ENCODE measurements at places on chromosomes 4 and X.

- no peak for DNase-seq
These were observed 178.9 kb downstream of the RAPGEF2 start for GRCh38 chr4:159281771-159282170.

DNA sequence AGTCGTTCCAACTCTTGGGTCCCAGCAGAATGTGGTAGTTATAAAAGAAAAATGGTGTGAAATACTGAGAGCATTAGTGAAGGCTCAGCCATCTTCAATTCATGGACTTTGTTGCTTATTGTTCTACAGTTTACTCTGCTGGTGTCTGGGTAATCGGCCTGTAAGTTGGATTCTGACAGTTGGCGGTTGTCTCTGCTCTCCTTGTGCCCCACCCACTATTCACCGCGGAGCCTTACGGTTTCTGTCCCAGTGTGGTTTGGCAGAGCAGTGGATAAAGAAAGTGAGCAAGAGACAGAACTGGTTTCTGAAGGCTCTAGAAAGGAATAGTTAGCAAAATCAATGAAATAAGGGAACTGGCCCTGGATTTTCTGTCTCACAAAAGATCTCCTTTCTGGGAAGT is 9.1 kb downstream of the LONRF3 start:
- no peak for DNase-seq

DNA sequence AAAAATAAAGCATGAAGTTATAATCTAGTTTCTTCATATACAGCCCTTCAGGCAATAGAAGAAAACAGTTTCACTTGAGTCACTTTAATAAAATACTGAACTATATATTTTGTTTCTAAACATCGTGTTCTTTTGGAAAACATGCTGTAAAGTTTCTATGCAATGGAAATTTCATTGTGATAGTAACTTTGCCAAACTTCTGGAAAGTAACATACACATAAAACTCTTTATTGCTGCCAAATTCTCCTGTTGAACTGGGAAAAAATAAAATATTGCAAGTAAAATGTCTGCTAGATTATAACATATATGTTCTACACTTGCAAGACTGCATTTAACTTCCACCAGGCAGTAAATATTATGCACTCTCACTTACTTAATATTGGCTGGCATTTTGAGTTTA is 635.4 kb downstream of the SPRY1 start:
- no peak for DNase-seq

GRCh38 chr4:181685911-181686310 is 557.3 kb upstream of the TENM3 start:
- DNase-seq, result no peak

GRCh38 chr4:129916991-129917390 is 821.0 kb downstream of the C4orf33 start:
- DNase-seq, result no peak

GRCh38 chrX:67922966-67923365 is 379.1 kb downstream of the AR start:
- DNase-seq, result no peak

GRCh38 chr4:139083607-139083955 is 68.0 kb downstream of the NOCT start:
- DNase-seq, result peak; percentile 18

- DNase-seq, result no peak
These were observed 100.2 kb downstream of the WDFY3 start for GRCh38 chr4:84866295-84866694.

GRCh38 chr4:3013839-3014350 is 50.5 kb downstream of the GRK4 start:
- no peak for DNase-seq

DNA sequence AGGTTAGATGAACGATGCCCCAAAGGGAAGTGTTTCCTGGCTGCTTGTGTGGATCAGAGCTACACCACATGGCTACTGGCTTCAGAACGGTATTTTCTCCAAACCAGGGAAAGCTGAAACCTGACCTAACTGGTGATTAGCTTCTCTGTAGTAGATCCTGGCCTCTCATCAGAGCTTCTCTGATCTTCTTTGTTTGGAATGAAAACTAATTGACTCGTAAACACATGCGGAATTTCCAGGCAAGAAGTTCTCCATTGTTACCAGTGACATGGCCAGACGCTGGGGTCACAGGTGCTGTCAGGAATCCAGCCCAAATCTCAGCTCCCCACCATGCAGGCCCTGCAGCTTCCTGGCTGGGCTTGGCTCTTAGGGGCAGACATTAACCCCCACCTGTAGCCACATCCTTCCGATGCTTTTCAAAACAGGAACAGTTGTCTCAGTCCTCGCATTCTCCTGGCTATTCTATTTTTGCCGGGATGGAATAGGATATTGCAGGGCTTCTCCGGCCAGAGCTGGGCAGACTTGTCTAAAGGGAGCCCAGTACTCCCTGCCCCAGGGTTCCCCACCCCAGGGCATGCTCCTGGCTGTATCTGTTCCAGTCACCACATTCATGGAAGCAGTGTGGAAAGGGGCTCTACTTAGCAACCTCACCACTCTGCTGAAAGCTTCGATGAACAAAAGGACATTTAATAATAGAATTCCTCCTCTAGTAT is 305.4 kb upstream of the F9 start:
- no peak for DNase-seq

DNA sequence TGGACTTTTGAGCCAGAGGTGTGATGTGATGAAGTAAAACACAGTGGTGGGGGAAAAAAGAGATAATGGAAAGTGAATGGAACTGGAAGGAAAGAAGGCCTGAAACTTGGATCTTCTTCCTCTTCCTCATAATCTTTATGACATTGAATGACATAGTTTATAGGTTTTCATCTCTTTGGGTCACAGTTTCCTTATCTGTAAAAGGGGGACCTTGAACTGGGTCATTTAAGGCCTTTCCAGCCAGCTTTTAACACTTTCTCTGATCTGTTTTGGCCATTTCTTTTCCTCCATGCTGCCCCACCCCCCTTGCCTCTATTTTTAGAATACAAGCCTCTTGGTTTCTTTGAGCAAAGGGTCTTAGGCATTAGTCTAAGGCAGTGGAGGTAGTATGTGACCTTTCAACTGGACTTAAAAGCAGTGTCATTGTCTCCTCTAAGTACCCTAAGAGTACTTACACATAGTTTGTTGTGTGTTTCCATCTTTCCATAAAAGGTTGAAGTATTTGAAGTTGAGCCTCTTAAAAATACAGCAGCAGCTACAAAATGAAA is 7.8 kb downstream of the CPEB2 start:
- DNase-seq, result no peak

DNA sequence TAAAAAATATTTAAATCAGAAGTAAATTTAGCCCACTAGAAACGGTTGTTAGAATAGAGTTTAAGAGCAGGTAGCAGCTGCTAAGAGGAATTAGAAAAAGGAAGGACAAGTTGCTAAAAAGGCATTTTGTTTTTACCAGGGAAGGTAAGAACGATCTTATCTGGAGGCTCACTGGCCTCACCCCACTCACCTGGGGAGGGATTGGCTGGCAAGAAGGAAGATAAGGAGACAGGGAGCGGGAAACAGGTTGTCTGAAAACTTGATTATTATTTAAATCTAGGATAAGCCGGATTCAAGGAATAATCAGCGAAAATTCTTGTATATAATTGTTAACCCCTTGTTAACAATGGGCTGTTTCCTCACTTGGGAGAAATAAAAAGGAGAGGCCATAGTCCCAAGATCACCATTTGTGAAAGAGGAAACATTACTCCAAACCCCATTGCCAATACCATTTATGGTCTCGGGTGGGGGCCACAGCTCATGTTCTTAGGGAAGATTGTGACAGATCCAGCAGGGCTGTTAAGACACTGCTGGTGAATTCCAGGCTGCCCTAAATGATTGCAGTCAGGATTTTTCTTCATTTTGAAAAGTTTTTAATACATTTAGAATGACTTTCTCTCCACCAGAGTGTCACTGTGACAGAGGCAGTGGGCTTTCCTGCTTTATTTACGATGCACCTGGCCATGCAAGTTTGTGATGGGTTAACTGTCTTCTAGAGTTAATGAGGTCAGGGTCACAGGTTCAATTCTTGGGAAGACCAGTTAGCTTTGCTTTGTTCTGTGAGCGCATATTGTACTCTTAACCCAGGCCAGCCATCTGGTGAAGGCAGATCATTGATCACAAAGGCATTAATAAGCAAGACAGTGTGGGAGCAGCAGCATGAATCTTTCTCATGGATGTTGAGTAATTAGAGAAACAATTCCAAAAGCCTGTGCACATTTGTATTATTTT is 106.6 kb downstream of the CEP135 start:
- DNase-seq, result no peak

DNA sequence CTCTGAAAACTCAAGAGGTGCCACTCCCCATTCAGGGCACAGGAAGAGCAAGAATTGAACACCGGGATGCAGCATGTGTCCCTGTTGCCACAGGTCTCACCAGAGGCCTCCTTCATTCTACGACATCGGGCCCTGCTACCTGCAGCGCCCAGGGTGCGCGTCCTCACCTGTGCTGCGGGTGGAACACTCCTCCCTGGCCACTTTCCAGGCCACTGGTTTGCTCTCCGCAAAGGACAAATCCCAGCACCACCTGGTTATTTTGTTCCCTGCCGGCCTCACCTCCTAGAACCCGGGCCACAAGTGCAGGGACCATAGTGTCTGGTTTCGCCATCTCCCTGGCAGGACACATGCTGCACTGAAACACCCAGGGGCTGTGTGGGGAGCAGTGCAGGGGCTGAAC is 14.3 kb upstream of the FAM3A start:
- no peak for DNase-seq

- DNase-seq, result no peak
These were observed 21.8 kb downstream of the SPRY1 start for GRCh38 chr4:123418351-123418931.

DNA sequence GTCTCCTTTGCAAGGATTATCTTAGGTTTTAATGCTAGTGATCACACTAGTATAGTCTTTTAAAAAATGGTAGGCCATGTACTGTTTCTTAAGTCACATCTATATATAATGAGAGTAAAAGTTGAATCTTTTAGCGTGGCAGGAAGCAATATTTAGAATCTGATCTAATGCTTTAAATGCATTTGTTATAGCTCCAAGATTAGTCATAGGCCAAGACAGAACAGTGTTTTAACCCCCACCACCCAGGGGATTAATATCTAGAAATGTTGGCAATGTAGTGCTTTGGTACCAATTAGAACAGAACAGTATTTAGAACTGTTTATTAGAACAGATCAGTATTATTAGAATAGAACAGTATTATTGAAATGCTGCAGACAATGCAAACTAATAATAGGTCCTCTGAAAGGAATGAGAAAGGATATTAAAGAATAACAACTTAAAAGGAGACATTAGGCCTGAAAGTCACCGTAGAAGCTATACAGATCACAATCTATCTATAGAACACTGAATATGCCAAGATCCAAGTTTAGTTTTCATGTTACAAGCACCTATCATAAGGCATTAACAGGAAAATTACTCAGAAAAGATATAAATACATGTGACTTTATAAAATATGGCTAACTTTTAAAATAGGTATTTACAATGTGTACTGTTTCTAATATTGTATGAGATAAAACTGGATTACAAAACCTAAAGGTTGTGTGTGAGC is 146.2 kb downstream of the NPNT start:
- no peak for DNase-seq

DNA sequence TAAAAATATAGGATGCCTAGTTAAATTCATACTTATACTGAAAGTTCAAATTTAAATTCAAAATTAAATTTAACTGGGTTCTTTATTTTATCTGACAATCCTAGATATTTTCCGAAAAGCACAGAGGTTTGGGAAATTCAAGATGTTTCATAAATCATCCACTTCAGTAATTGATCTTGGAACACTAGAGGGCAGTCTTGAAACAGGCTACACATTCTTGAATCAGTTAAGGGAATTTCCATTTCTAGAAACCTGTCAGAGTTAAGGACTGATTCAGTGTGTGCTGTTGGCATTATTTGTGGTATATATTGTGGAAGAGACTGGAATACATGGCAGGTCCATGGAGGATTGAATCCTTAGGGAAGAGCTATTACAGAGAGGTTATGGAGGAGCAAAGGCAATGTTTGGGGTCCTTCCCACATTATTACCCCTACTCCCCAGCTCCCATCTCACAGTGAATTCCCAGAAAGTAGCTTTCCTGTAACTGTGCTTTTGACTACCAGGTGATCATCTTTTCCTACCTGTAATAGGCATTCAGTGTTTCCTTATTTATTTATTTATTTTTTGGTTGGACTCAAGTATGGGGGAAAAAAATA is 92.9 kb downstream of the EGF start:
- no peak for DNase-seq

- no peak for DNase-seq
These were observed 59.3 kb downstream of the AFF1 start for GRCh38 chr4:86993909-86994681.

- no peak for DNase-seq
These were observed 22.0 kb downstream of the DYNLT3 start for GRCh38 chrX:37825215-37825842.

GRCh38 chr4:150501009-150501727 is 80.8 kb upstream of the MAB21L2 start:
- DNase-seq, result no peak

GRCh38 chr4:10677796-10678497 is 6.6 kb downstream of the CLNK start:
- DNase-seq, result no peak

- no peak for DNase-seq
These were observed 41.2 kb upstream of the PDHA2 start for GRCh38 chr4:95798727-95799126.

- DNase-seq, result no peak
These were observed 43.4 kb upstream of the IQSEC2 start for GRCh38 chrX:53324803-53325202.

- DNase-seq, result no peak
These were observed 28.6 kb downstream of the CBR4 start for GRCh38 chr4:168981460-168981859.

- DNase-seq, result no peak
These were observed 170.6 kb downstream of the MSN start for GRCh38 chrX:65837875-65838549.

DNA sequence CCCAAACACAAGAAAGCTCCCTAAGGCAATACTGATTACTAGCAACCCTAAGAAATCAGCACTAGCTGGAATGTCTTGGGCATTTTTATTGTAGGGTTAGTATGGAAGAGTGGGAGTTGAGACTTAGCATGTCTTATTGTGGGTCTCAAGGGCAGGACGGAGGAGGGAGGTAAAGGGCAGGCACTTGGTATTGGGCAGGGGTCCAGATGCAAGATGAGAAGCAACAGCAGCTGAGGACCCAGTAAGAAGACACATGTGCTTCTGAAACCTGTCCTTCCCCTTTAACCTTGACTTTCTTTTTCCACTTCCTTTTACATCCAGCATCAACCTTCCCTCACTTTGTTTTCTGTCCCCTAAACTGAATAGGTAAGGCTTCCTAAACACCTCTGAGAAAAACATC is 37.4 kb downstream of the LARP7 start:
- no peak for DNase-seq

GRCh38 chr4:1792832-1793495 is at the start of gene FGFR3:
Gene FGFR3, plus strand, starts transcription at chr4:1793293. Its CDS starts 642 bp downstream, at chr4:1793935.
- peak; percentile 7 for DNase-seq

Data from activated naive CD8-positive, alpha-beta T cell treated with anti-CD3 and anti-CD28 coated beads, Interleukin-2, amount 50 U/mL, for 16 hours (primary cell).